ENCODE measurements at places on chromosomes 6 and 20.

DNA sequence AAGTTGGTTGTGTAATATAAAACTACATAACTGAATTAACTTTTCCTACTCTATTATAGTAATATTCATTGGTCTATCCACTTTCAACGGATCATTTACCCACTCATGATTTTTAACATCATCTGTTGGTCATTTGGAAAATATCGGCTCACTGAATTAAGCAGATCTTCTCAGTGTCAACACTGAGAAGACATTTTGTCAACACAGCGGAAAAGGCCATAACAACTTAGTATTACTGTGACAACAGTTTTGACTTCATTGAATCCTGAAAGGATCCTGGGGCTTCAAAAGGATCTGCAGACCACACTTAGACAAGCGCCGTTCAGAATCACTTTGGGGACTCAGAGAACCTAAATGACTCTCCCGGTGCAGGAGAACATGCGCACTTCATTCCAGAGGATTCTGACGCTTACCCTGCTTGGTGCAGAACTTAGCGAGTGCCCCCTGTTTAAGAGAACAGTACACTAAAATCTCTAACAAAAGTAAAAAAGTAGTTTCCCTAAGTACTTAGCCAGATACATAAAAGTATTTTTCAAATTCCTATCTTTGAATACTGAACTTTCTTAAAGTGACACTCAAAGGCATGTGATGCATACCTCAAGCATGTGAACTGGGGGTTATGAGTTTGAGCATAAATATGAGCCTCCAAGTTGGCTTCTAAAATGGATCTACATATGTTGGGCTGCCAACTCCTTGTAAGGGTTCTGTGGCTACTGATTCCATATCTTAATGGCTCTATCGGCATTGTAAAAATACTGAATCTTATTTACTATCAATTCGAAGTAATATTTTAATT lies 4.0 kb downstream of the ZBTB2 start:
- DNase-seq: no peak

- no peak for DNase-seq
Observed at GRCh38 chr6:141719476-141719875, 413.2 kb upstream of the GJE1 start.

GRCh38 chr20:53899351-53900167 lies 170.8 kb downstream of the BCAS1 start:
- no peak for DNase-seq

DNA sequence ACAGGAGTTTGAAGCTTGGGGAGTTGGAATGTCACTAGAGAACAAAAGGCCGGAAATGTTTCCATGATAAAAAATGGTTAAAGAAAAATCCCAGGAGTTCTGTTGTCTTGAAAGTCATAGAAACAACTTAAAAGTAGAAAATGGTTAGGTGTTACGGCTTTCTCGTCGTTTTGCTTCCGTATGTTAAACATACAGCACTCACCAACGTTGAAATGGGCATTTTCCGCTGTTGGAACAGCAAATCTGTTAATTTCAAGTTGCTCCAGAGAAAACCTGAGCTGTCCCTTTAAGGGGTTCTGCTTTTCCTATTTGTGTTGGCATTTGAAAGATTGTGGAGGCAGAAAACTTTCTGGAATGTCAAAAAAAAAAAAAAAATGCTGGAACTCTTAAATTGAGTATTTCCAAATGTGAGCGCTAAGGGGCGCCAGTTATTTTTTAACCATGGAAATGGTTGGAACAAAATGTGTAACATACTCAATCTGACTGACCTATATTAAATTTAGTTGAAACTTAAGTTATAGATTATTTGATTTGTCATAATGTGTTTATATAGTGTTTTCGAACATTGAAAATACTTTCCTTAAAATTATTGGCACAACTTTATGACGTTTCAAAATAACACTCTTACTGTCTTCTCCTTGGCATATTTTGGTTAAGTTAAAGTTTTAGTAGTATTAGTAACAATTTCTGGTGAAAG lies 2.2 kb downstream of the QKI start:
- DNase-seq: no peak

DNA sequence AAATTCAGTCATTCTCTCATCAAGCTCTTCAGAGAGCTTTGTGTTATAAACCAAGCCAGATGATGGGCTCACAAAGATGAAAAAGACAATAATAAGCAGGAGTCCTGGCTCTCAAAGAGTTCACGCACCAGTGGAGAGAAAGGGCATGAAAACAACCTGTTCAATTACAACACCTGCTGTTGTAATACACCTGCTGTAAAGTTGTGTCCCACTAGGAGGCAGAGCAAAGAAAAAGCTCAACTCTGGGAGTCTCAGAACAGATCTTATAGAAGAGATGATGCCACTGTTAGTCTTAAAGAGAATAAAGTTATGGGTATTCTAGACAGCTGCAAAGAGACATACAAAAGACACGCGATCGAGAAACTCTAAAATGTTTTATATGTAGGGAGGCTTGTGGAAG lies 100.6 kb downstream of the DCDC2 start:
- DNase-seq: peak; percentile 23

GRCh38 chr6:5481750-5482149 lies 220.4 kb downstream of the FARS2 start:
- DNase-seq: no peak

DNA sequence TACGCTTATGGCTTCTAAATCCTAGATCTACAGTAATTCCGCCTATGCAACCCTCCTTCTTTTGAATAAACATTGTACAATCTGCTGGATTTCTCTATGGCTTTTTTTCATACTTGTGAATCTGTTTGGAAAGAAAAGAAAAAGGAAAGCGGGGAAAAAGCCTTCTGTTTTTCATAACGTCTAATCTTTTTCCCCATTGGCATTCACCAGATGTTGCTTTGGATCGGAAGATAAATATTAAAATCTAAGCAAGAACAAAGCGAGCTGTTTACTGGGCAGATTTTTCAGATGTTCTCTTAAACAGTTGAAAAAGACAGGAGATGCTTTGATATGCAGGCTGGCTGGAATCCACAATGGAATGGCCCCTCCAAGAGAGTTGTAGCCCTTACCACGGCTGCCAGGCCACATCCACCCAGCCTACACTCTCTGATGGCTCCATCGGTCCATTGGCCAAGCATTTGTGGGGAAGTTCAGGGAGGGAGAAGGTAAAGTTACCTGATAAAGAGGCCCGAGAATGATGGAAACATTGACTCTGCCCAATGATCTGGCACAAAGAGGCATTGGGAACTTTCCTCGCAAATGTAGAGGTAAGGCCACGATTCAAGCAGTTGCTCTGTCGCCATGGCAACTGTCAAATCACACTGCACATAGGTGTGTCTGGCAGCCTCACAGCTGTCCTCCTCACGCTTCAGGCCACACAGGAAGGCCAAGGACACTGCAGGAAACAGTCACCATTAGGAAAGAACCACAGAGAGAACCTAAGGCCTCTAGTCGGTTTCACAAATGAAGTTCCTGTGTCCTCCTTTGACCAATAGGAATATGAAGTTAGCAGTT lies 70.3 kb downstream of the PKHD1 start:
- DNase-seq: peak; percentile 52

DNA sequence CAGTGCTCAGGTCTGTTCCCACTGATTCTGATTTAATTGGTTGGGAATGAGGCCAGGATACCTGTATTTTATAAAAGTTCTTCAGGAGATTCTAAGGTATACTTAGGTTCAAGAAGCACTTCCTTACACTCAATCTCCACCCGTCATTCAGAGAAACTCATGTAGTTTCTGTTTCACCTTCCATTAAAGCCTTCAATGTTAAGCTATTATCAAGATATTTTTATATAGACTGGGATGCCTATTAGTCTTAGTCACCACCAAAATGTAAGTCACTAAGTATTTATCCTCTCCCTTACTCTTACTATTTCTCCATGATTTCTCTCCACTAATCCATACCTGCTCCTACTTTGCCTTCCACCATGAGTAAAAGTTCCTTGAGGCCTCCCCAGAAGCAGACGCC lies 38.1 kb upstream of the GCLC start:
- DNase-seq: no peak

GRCh38 chr6:137800762-137801161 lies 66.3 kb upstream of the TNFAIP3 start:
- DNase-seq: no peak

- DNase-seq: no peak
Observed at GRCh38 chr6:83479389-83479788, 32.9 kb upstream of the PRSS35 start.

- DNase-seq: no peak
Observed at GRCh38 chr6:31558631-31559500, 11.5 kb downstream of the NFKBIL1 start.

DNA sequence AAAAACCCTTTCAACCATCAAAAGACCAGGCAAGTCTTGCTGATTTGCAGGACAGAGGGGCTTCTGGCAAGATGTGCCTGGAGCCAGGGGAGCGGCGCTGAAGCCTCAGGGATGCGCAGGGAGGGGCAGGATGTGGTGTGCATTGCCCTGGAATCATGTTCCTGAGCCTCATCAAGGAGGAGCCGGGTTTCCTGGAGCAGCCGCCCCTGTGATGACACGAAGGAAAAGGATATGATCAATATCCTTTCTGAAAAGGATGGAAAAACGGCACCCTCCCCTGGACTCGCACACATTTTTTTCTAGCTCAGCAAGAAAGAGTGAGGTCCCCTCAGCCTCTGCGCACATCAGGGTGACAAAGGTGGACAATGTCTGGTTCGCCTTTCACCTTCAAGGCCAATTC lies 173.1 kb upstream of the SSTR4 start:
- no peak for DNase-seq

GRCh38 chr20:382291-383115 lies 1.9 kb downstream of the TRIB3 start:
- DNase-seq: no peak

DNA sequence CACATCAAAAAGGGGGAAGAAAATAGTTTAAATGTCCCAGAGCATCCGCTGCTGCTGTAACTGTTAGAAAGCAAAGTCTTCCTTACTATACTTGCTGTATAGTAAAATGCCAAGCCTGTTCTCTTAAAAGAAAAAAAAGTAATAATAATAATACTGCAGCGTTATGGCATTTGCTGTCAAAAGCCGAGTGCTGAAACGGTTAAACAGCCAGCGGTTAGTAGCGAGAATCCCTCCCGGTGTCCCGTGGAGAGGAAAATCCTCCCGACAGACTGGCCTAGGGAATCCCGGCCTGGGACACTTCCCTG lies 19.5 kb upstream of the NFATC2 start:
- DNase-seq: no peak

DNA sequence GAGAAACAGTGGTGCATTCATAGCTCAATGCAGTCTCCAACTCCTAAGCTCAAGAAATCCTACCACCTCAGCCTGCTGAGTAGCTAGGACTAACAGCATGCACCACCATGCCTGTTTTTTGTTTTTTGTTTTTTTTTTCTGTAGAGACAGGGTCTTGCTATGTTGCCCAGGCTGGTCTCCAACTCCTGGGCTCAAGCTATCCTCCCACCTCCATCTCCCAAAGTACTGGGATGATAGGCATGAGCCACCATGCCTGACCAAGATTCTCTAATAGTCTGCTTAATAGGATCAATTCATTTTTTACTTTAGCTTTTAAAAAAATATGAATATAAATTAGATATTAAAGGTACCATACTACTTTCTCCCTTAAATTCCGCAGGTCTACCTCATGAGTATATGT lies 152.3 kb upstream of the BEND3 start:
- no peak for DNase-seq

DNA sequence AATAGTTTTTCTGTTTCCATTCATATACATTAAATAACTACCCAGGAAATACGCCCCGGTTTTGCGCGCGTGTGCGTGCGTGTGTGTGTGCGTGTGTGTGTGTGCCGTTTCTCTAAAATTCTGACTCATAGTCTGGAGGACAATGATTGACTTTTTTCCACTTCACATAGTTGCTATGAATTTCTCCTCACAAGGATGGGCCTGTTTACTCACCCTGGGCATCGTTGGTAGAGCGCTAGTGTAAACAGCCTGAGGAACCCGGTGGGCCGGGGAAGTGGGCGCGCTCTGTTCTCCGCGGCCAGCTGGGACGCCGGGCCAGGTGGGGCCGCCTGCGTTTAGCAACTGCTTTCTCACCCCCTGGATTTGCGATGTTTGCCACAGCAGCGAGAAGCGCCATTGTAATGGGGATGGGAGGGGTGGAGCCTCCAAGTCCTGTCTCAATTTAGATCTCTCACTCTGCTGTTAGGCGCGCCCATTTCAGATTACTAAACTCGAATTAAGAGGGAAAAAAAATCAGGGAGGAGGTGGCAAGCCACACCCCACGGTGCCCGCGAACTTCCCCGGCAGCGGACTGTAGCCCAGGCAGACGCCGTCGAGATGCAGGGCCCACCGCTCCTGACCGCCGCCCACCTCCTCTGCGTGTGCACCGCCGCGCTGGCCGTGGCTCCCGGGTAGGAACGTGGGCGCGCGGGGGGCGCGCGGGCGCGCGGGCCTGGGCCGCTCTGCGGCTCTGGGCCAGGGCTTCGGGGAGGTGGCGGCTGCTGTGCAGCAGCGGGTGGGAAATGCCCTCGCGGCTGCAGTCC lies at the start of gene CD109:
Gene CD109, plus strand, starts transcription at position 585 of the 803 bp plus-strand sequence. Its CDS starts 13 bp downstream, at position 598.
- DNase-seq: peak; percentile 1

GRCh38 chr6:150016324-150017185 lies 8.8 kb downstream of the RAET1L start:
- DNase-seq: peak; percentile 60

- no peak for DNase-seq
Observed at GRCh38 chr6:91575032-91575431, 988.2 kb upstream of the MAP3K7 start.

DNA sequence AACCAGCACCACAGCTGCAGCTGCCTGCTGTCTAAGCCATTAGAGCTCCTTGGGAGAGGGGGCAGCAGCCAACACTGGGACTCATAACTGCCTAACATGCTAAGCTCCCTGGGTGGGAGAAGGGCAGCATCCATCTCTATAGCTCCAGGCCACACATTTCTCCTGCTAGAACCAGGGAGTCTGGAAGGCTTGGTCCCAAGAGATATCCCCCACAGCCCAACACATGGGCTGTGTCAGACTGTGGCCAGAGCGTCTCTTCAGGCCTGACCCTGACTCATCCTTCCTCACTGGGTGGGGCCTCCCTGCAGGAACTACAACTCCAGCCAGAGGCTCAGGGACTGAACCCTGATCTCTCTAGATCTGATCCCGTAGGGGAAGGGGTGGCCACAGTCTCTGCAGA lies 411.1 kb downstream of the HDGFL1 start:
- no peak for DNase-seq

DNA sequence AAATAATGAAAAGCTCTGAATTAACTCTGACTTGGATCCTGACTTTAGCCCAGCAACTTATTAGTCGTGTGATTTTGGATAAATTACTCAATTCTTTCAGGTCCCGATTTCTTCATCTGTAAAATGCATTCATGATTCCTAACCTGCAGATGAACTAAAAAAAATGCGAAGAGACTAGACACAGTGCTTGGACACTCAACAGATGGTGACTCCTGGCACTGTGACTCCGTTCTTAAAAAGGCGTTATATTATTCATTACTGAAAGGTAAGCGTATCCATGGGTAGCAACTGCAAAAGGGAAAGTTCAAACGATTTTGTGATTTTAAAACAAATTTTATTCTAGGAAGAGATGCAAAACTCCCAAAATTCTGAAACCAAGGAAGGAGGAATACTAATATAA lies 226.3 kb downstream of the KIF16B start:
- DNase-seq: no peak

GRCh38 chr6:159973406-159973805 lies 4.5 kb downstream of the IGF2R start:
- DNase-seq: no peak

Data from COR-L47 (cell line).